ENCODE measurements at places on chromosomes 1 and 21.

GRCh38 chr1:108107658-108108057 lies 92.5 kb downstream of the SLC25A24 start:
- DNase-seq = peak; percentile 46

GRCh38 chr1:17852383-17852782 lies 97.2 kb downstream of the ACTL8 start:
- DNase-seq = no peak

- DNase-seq = no peak
These were observed 181.2 kb upstream of the GALNT2 start for GRCh38 chr1:229885568-229886495.

DNA sequence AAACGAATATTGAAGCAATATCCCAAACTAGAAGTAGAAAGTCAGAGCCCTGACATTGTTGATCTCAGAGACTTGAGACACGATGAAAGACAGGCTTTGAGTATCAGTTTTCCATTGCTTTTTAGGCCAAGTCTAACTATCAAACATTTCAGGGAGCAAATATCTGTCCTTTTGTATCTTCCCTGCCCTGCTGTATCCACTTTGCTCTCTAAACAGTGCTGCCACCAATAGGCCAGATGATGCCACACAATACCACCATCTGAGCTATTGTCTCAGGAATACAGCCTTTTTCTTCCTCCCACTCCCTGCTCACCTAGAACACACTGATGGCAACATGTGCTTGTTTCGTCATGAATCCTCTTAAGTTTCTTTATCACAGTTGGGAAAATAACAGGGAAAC lies 62.6 kb upstream of the SPAG17 start:
- DNase-seq = no peak

- DNase-seq = no peak
These were observed 14.0 kb downstream of the A3GALT2 start for GRCh38 chr1:33306653-33307493.

DNA sequence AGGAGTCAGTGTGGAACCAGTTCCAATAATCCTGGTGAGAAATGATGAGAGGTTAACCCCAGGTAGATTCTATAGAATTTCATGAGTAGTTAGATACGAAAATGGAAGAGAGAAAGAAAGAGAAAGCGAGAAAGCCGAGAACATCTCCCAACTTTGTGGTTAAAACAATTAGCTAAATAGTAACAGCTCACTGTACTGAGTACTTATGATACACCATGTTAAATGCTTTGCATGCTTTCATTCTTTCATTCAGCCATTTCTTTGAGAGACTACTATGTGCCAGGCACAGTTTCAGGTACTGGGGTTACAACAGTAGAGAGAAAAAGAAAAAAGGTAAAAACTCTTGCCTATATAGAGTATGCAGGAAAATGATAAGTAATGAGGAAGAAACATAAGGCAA lies 109.7 kb upstream of the SYT6 start:
- no peak for DNase-seq

- DNase-seq = no peak
These were observed 46.2 kb downstream of the UCHL5 start for GRCh38 chr1:193013005-193013404.

GRCh38 chr1:194026422-194026821 lies 840.0 kb upstream of the B3GALT2 start:
- no peak for DNase-seq

DNA sequence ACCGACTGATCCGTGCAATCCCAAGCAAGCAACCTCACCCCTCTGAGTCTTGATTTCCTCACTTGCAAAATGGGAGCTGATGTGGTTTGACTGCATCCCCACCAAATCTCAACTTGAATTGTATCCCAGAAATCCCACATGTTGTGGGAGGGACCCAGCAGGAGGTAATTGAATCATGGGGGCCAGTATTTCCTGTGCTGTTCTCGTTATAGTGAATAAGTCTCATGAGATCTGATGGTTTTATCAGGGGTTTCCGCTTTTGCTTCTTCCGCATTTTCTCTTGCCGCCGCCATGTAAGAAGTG lies 58.4 kb downstream of the FHAD1 start:
- DNase-seq = no peak

GRCh38 chr1:159938211-159938852 lies 7.1 kb downstream of the IGSF9 start:
- no peak for DNase-seq

- DNase-seq = no peak
These were observed 4.2 kb downstream of the SOD1 start for GRCh38 chr21:31663584-31664249.

DNA sequence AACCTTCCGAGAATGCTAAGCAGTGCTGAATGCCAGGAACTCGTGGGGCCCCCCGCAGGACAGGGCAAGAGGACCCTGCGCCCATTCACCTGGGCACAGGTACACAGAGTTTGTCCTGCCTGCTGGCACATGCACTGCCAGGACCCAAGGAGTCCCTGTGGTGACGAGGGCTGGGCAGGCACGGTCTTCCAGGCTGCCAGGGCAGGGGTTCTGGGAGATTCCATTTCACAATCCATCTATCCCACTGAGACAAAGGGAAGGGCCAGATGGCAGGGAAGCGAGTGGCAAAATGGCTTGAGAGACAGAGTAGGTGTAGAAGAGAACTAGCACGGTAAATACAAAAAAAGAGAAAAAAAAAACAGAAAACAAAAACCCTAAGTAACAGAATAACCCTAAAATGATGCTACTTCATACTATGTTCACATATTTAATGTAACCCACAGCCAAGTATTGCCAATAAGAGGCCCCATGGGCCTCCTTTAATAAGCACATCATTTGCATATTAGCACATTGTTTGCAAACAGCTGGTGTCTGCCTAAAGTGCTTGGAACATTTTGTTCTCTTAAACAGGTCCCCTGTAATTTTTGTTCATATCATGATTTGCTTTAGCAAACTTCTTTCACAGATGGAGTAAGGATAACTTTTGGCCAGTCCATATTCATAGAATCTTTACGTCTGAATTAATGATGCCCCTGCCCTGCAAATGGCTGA lies 83.8 kb downstream of the STUM start:
- DNase-seq = no peak

DNA sequence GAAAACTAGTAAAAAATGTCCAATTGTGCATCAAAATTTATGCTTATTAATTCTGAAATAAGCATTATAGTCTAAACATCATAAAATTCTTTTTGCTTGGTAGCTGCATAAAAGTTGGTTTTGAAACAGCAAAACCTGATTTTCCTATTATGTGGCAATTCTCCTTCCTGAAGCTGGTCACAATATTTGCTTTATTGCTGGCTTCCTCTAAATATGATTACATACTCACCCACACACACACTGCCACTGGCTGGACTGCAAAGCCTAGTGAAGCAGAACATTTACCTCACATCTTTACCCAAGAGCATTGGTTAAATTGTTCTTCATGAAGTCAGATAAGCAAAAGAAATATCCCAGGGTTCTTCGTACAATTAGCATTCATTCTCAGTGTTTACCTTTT lies 103.0 kb downstream of the NR5A2 start:
- no peak for DNase-seq

DNA sequence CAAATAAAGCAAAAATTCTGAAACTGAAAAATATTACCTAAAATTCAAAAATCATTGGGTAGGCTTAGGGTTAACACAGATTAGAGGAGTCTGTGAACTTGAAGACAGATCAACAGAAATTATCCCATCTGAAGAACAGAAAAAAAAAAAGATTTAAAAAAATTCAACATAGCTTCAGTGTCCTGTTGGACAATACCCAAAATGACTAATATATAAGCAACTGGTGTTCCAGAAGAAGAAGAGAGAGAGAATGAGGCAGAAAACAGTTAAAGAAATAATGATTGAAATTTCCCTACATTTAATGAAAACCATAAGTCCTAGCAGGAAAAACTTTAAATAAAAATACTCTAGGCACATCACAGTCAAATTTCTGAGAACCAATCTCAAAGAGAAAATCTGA lies 31.5 kb downstream of the TMCO1 start:
- DNase-seq = no peak

- DNase-seq = no peak
These were observed 452.9 kb downstream of the SETD4 start for GRCh38 chr21:35607406-35607805.

DNA sequence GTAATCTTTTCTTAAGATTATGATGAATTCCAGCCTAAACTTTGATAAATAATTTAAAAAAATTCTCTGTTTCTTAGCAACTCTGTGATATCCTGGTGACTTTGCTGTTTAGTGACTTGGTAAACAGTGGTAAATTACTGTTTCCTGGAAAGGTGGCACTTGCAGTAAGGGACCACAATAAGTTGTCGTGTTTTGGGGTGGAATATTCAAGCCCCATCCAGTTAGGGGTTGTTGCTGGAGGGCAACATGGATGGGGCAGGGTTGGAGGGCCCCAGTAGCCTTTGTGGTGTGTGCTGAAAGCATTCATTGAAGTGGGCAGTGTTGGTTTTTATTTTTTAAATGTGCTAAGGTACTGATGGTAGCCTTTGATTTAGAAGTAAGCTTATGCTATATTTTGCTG lies 30.3 kb downstream of the PRDM2 start:
- peak; percentile 81 for DNase-seq

GRCh38 chr1:110316735-110317134 lies 22.4 kb upstream of the RBM15 start:
- DNase-seq = no peak

- DNase-seq = no peak
These were observed 75.7 kb downstream of the PHTF1 start for GRCh38 chr1:113683384-113684152.

- DNase-seq = no peak
These were observed 28.5 kb downstream of the SKI start for GRCh38 chr1:2256435-2257244.

DNA sequence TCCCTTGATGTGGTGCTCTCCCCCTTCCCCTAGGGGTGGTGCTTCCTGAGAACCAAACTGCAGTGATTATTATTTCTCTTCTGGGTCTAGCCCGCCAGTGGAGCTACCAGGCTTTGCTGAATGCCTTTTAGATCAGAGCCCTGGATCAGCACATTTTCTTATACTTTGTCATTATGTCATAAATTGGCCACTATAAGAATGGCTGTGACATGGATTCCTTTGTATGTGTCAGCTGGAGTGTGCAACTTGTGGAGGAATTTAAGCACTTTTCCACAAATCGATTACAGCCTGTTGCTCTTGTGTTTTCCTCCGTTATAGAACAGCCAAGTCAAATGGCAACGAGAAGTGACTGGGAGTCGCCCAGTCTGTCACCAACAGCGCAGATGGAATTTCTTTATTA lies 273.3 kb downstream of the DUSP10 start:
- no peak for DNase-seq

DNA sequence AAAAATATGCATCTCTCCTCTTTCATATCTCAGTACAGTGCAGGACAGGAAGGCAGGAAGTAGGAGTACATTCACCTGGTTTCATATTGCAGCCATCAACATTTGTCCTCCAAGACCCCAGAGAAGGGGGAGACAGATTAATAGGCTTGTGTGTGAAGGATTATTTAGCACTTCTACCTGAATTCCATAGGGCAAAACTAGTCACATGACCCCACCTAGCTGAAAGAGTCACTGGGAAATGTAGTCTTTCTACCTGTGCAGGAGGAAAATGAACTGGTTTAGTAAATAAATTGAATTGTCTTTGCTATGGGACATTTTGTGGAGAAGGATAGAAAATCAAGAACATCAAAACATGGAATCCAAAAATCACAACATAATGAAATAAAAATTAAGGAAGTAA lies 13.9 kb upstream of the TRIM33 start:
- DNase-seq = no peak

DNA sequence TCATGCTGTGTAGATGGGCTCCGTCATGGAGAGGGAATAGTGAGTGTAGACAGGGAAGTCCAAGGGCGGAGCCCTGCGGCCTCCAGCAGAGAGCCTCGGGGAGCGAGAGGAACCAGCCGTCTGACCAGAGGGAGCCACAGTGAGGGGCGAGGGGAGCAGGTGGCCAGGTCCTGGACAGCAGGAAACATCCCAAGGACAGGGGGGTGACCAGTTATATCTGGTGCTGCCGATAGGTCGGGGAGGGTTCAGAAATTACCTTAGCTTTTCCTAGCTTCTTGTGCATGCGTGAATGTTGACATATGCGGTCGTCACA lies 46.5 kb downstream of the TRAPPC10 start:
- DNase-seq = no peak

DNA sequence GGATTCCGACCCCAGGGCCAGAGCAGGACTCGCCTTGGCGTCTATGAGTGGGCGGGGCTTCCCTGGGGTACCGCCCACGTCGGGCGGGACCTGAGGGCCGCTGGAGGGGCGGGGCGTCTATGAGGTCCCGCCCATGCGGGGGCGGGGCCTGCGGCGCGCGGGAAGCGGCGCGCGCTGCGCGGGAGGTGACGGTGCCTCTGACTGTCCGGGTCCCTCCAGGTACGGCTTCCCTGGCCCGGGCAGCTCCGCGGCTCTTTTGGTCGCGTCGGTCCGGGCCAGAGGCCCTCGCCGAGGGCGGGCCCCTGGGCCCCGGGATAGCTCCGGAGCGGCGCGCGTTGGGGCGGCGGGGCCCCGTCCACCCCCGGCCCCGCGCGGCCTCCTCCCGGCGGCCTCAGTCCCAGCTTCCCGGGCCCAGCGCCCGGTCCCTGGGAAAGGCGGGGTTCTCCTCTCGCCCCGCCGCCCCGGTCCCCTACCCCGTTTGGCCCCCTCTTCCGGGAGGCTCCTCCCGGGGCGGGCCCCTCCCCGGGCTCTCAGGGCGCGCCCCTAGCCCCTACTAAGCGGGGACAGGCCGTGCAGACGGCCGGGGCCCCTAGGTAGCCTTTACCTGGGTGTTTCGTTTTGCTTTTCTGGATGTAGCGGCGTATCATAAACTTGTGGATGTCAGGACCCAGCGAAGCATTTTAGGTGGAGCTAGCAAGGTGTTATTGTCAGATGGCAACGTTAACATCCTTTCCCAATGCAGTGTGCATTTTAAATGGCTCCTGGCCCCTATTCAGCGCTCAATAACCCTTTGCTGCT lies at the start of gene CHAF1B:
Gene CHAF1B (plus strand): TSS at position 160 of the 798 bp plus-strand sequence. CDS start 745 bp downstream, outside the sequence.
- peak; percentile 86 for DNase-seq

GRCh38 chr1:177020851-177021589 lies 143.5 kb downstream of the ASTN1 start:
- DNase-seq = no peak

GRCh38 chr21:41662161-41662560 lies 104.7 kb downstream of the RIPK4 start:
- DNase-seq = no peak

GRCh38 chr1:223873044-223873443 lies 27.3 kb upstream of the TP53BP2 start:
- DNase-seq = no peak

DNA sequence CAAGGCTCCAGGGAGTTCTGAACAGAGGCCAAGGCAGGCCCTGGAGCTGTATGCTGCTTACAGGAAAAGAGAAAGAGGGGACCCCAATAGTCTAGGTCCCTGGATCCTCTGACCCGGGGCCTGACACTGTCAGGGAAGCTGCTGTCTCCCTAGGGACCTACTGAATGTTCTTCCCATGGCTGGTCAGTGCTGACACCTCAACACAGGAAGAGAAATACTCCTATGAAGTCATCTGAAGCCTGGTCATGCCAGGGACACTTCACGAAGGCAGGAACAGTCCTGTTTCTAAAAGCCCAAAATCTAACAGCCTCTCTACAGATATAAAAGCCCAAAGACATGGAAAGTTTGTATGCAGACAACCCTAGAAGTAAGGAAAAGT lies 1.7 kb upstream of the LAD1 start:
- DNase-seq = no peak

- no peak for DNase-seq
These were observed 25.7 kb downstream of the CAMK1G start for GRCh38 chr1:209609041-209609790.

Measured in CD4-positive, alpha-beta T cell treated with Interferon alpha-2 for 1 hour (primary cell).